Cortex of kidney (tissue), 1 donor: ENCODE measurements at places on chromosomes 7 and 10.

- DNase-seq = no peak
Observed at GRCh38 chr10:120600871-120601649, 144.0 kb downstream of the PLPP4 start.

GRCh38 chr10:11272915-11273389 lies 255.3 kb downstream of the CELF2 start:
- DNase-seq = no peak

DNA sequence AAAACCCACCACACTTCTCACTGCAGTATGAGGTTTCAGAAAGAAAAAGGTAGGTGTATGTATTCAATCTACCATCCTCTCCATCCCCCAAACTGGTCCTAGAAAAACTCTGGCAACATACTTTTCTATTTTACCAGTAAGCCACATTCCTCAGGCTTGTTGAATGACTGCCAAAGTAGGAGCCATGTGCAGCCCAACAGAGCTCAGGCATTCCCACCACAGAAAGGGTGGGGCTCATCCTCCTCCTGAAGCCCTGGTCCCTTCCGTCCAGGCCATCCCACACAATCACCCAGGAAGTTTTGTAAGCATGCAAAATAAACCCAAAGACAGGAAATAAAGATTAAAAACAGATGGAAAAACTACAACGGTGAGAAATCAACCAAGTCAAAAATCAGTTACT lies 57.2 kb downstream of the MAD1L1 start:
- no peak for DNase-seq

DNA sequence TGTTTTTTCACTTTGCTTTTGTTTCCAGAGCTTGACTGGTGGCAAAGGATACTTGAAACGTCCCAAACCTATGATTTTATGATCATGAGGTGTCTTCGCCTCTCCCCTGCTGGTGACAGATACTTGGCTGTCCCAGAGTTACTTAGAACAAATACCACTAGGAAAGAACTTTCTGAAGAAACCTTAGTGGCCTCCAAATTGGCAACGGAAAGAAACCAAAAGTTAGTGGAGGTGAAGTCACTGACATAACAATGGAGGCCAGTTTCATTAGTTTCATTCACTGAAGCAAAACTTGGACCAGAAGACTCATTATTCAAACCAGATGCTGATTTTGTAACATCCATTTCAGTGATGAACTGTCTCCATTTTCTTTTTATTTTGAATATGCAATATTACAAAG lies 68.6 kb downstream of the JAZF1 start:
- no peak for DNase-seq

DNA sequence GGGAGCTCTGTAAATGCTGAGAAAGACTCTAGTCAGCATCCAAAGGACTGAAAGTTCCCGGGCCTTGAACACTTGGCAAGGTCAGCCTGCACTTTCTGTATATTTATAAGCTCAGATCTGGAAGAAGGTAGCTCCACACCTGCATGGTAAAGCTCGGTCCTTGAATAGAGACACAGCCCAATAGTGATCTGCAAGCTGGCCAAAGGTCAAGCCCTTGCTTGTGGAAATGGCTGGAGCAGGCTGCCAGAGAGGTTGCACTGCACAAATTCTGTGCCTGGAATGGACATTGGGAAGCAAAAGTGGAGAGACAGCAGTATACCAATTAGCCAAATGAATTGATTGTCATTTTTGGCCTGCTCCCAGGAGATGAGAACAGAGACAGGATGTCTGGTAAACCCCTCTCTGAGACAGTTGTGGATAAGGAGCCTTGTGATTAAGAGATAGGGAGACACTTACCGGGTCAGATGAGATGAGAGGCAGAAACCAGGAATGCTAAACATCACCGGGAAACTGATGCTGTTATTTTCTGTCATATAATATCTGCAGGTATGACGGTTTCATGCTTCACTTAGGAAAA lies 8.0 kb upstream of the FRA10AC1 start:
- DNase-seq = no peak

DNA sequence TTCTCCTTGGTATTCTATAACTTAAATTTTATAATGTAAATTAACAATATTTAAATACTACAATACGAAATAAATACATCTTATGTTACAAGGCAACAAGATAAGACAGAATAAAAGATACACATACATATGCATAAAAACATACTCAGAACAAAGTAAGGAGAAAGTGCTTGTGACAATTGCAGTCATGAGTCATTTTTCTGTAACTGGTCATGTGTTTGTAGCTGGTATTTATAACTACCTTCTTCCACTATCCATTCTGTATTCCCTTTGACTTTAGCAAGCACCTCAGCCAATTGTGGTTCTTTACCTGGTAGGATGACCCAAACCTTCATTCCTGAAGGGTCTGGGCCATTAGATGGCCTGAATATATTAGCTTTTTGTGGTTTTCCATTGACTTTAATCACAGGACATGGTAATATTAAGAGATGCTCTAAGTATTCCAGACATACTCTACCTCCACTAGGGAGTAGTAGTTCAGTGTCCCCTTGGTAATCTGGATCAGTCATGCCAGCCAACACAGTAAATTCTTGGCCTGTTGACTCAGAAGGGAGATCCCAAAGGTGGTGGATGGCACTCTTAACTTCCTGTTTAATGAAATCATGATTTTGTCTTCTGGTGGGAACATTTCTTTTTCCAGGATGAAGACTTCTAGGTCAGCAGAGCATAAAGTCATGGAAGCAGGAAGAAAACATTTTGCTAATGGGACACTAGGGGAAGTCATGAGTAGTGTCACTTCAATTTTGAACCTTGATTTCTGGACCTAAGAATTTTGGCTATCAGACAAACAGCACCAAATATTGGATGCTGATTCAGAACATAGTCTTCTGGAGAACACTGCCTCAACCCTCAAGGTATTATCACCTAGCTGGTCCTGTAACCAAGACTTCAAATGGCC lies 733.7 kb upstream of the IGFBP3 start:
- no peak for DNase-seq

- DNase-seq = no peak
Observed at GRCh38 chr10:26169466-26169865, 47.1 kb upstream of the GAD2 start.

DNA sequence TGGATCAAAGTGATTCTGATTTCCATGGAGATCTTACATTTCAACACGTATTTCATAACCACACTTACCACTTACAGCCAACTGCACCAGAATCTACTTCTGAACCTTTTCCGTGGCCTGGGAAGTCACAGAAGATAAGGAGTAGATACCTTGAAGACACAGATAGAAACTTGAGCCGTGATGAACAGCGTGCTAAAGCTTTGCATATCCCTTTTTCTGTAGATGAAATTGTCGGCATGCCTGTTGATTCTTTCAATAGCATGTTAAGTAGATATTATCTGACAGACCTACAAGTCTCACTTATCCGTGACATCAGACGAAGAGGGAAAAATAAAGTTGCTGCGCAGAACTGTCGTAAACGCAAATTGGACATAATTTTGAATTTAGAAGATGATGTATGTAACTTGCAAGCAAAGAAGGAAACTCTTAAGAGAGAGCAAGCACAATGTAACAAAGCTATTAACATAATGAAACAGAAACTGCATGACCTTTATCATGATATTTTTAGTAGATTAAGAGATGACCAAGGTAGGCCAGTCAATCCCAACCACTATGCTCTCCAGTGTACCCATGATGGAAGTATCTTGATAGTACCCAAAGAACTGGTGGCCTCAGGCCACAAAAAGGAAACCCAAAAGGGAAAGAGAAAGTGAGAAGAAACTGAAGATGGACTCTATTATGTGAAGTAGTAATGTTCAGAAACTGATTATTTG lies 15.3 kb downstream of the HNRNPA2B1 start:
- no peak for DNase-seq

GRCh38 chr10:6722616-6723004 lies 142.5 kb upstream of the PRKCQ start:
- no peak for DNase-seq

DNA sequence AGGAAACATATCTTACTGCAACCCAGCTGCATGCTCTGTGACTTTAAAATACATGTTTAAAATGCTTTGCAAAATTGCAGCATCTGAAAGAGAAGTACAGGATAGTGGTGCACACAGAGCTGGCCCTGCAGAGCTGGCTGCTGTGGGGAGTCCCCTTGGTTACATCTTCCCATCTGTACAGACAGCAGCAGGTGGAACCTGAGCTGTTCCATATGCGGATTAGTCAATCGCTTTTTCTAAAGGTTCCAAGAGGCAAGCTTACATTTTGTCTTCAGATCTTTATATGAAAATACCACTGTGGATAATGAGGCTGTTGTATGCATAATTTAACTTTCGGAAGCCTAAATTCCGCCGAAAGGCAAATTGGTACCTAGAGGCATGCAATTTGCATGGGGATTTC lies 444.1 kb downstream of the NRG3 start:
- DNase-seq = no peak

DNA sequence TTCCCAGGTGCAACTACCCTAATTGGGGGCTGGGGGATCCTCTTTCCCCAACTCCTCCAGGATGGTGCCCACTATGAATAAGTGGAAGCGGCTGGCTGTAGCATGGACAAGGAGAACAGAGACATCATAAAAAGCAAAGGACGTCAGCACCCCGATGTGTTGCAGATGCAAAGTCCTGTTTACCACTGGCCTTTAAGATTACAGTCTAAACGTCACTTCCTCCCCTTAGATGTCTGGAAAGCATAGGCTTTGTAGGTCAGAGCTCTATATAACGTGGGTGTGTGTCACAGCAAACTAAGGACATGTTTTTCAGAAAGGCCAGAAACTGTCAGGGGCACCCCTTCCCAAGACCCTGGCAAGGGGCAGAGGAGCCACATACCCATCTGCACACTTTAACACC lies 7.9 kb downstream of the COBL start:
- DNase-seq = no peak

GRCh38 chr10:23314835-23315239 lies 29.8 kb downstream of the C10orf67 start:
- DNase-seq = no peak

DNA sequence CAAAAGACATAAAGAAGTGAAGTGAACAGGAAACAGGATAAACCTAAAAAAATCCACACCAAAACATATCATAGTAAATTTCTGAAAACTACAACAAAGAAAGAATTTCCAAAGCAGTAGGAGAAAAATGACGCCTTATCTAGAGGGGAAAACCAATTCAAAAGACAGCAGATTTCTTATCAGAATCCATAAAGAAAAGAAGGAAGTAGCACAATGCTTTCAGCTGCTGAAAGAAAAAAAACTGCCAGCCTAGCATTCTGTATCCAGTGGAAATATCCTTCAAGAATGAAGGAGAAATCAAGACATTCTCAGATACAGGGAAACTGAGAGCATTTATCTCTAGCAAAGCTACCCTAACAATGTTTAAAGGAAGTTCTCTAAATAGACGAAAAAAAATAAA lies 37.8 kb downstream of the PDLIM1 start:
- DNase-seq = no peak
